Endothelial cell of umbilical vein (primary cell): ENCODE measurements at places on chromosomes 3 and 15. TPM values are rescaled to one million over a fixed set of nuclear protein-coding genes. Genes with fewer than 3 reads are reported as not detected.

DNA sequence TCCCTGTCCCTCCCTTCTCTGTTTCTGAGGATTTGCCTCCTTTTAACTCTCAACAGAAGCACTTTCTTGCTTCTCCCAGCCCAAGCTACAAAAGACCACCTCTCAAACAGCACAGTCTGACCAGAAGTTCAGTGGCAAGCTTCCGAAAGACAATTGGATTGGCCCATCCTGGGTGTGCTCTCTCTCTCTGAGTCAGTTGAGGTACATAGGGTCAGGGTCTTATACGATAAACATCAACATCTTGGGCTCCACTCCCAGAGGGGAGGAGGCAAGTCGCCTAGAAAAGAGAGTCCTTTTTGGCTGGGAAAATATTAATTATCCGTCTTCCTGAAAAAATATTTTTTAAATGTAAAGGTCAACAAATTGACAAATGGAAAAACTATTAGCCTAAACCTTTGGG, 155.8 kb downstream of the TMCO5A start:
- no peak for DNase-seq

GRCh38 chr3:14550181-14550580, 10.0 kb upstream of the GRIP2 start:
- DNase-seq, result no peak

Gene GOLGA8T
- polyA plus RNA-seq, result 0.04 TPM in 1 of 2 replicates, not detected in the other

Gene ALPK3
- polyA plus RNA-seq, result 18.4 and 18.7 TPM in 2 replicates

Gene EPHA3
- not detected in 2 replicates for polyA plus RNA-seq

Gene SI
- not detected in 2 replicates for polyA plus RNA-seq

Gene IGSF11
- polyA plus RNA-seq, result not detected in 2 replicates

Gene MYL3
- polyA plus RNA-seq, result not detected in 2 replicates

GRCh38 chr3:130582457-130583153, 65.6 kb downstream of the COL6A6 start:
- DNase-seq, result no peak

DNA sequence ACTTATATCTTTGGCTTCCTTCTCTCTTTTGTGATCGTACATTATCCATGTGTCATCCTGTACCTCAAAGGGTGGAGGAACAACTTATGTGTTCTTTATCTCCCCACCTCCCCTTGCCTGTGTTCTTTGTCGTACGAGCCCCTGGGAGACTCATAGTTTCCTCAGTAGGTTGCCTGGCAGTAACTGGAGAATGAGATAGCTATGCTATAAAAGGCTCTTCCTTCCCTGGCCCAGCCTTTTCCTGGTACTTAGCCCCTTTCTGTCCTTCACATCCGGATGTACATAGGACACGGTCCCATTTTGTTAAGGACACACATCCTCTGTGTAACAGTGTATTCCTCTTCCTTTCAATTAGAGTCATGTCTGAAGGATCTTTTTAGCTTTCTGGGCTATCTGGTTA, 32.1 kb downstream of the PLCL2 start:
- peak; percentile 57 for DNase-seq

Gene DUOXA2
- polyA plus RNA-seq, result not detected in 2 replicates

GRCh38 chr15:67307156-67307555, 52.6 kb downstream of the IQCH start:
- DNase-seq, result peak; percentile 3

DNA sequence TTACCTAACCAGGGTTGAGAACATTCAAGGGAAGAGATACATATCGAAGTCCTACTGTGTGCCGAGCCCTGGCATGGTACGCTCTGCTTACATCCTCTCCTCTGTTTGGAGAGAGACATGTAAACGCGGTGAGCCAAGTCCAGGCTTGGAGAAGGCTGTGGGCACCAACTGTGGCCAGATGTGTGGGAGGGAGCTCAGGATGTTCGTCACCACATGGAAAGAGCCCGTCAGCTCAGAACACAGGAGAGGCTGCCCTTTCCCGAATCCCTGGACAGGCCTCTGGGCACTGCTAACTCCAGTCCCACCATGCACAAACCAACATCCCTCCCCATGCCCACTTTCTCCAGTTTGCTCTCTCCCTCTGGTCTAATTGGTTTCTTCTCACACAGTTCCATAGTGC, 43.0 kb downstream of the MESD start:
- DNase-seq, result no peak

Gene SLC38A3
- 0.94 and 1.1 TPM in 2 replicates for polyA plus RNA-seq

Gene TRIM42
- polyA plus RNA-seq, result not detected in 2 replicates

DNA sequence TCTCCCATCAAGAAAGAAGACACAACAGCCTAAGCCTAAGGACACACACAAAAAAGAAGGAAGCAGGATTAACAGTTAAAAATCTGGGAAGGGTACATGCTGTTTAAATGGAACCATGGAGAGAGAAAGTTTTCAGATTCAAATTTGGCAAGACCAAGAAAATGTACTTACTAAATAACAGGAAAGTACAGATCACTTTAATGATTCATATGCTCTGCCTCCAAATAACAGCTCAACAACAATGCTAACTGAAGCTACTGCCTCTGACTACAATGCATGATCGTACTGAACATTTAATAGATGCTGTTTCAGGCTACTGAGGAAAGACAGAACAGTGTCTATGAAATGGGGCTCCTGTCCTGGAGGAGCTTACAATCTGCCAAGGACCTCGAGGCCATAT, 8.4 kb upstream of the NMB start:
- DNase-seq, result peak; percentile 40

Gene IQCF5
- not detected in 2 replicates for polyA plus RNA-seq

GRCh38 chr3:48429960-48430707, at the start of gene PLXNB1:
TSS of gene PLXNB1 (minus strand) at chr3:48430086. CDS start at chr3:48424611, 5,475 bp downstream.
- peak; percentile 14 for DNase-seq

GRCh38 chr15:100723315-100723801, 121.0 kb downstream of the ASB7 start:
- no peak for DNase-seq

DNA sequence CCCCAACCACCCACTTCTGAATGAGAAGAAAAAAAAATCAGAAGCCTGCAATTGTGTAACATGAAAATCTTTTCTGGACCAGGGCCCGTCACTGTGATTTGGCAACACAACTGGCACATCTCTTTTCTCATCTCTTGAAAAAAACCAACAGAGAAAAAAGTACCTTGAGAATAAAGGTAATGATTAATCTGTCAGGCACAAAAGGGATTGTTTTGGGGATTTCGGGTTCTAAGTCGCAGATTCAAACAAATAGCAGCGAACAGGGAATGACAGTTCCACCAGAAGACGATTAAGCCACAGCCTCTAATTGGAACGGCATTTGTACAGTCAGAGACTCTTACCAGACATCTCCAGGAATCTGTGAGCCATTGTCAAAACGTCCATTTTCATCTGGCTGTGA, at the start of gene AQP9:
TSS of gene AQP9 (plus strand) at position 276 of the 400 bp plus-strand sequence. CDS start 185 bp downstream, outside the sequence.
- no peak for DNase-seq

- DNase-seq, result no peak
These were observed 26.9 kb downstream of the MAP2K1 start for GRCh38 chr15:66413579-66413978.

GRCh38 chr3:38613426-38613825, 36.1 kb downstream of the SCN5A start:
- no peak for DNase-seq

- no peak for DNase-seq
These were observed 86.9 kb upstream of the BCL6 start for GRCh38 chr3:187832202-187832601.

Gene PODXL2
- polyA plus RNA-seq, result 5.5 and 8.1 TPM in 2 replicates

DNA sequence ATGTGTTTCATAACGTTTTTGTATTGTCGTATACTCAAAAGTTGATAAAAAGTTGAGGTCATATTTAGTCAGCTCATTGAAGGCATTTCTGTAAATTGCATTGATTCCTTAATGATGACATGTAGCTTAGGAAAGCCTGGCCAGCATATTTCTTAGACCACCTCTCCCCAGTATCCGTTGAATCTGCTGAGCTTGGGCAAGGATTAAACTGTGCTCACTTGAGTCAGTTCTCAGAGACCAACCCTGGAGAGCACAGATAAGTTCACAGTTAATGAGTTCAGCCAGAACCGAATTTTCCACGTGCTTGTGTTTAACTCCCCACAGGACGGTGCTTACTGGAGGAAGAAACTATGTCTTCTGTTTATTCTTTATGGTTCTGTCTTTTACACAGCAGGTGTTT, 132.7 kb downstream of the SLC25A26 start:
- no peak for DNase-seq

DNA sequence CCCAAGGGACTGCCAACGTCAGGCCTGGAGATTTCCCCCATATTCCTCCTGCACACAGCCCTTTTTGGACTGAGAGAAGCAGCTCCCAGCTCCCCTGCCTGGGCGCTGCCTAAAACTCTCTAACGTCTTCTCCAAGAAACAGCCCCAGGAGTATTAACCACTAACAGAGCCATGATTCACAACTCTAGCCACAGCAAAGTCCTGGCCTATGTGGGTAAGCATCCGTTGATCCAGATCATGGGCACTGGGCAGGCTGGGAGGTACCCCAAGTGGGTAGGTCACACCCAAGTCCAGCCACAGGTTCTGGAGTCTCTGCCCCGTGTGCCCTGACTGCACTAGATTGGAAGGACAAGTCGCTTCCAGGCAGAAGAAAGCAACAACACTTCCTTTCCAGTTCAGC, 31.9 kb downstream of the NBEAL2 start:
- DNase-seq, result no peak

DNA sequence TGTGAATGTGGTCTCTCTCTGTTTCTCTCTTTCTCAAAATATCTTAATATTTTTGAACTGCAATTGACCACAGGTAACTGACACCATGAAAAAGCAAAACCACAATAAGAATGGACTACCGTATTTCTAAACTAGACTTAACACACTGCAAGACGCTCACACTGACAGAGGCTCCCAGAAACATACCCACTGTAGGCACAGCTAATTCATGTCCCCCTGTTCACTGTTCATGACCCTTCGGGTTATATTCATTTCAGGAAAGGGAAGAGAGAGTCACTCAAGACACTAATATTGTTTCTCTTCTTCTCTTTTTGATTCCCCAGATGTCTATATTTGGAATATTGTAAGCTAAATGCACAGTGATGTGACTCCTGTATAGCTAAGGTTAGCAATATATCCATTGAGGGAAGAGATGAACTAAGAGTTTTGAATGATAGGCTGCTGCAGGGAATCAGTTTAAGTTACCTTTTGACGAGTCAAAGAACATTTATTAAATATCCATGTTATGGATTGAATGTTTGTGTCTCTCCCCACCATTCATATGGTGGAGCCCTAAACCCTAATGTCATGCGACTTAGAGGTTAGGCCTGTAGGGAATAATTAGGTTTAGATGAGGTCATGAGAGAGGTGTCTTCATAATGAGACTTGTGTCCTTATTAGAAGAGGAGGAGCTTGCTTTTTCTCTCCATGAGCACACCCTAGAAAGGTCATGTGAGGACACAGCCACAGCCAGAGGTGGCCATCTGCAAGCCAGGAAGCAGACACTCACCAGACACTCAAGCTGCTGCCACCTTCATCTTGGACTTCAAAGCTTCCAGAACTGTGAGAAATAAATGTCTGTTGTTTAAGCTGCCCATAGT, 216.6 kb upstream of the GRM7 start:
- no peak for DNase-seq

DNA sequence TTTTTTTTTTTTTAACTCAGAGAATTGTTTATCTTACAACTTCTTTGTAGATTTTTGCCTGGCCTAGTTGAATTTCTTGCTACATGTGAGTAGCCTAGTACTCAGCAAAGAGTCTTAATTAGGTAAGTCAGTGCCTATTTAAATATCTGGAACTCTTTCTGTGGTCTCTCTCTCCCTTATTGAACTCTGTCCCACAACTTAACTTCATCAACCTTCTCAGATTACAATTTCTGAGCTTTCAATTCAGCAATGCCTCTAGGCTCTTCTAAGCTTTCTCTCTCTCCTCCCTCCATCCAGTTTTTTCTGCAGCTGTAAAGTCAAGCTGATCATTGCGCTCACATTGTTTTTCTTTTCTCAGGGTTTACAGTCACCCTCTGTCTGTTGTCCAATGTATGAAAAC, 517.6 kb upstream of the ROBO1 start:
- DNase-seq, result no peak

DNA sequence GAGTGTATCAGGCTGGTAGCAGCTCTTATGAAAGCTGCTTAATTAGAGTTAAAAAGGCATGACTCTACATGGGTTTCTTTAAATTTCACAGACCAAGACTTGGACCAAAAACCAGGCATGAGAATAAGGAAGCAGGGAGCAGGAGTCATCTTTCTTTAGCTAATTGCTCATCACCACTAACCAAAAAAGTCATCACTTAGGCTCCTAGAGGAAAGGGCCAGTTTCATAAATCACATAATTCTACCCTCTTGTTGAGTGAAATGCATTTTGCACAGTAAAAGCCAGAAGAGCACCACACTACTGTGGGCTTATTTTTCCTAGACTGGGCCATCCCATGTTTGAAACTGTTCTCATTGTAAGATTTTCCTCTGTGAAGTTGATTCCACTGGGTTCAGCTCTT, 175.6 kb downstream of the GREM1 start:
- no peak for DNase-seq

Gene GOLGA8S
- polyA plus RNA-seq, result 0.02 and 0.04 TPM in 2 replicates

DNA sequence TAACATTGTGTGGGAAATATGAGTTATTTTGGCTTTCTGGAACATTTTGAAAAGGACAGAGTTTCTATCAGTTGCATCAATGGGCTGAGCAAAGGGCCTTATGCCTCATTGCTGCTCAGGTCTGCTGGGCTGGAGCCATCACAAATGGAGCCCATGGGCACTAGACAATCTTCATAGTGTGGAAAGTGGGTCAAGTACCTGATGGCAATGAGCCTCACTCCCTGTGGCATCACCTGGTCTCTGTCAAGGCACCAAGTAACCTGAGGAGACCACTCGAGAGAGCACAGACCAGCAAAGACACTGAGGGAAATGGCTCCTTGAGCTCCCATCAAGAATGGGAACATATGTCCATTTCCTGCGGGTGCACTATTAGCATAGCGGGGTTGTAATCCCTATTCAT, 96.7 kb upstream of the PPP2R3A start:
- no peak for DNase-seq

Gene ZBED2
- polyA plus RNA-seq, result not detected in 2 replicates

- peak; percentile 62 for DNase-seq
These were observed 535.1 kb downstream of the NLGN1 start for GRCh38 chr3:173932624-173933023.

Gene MGLL
- polyA plus RNA-seq, result 23.3 and 30.7 TPM in 2 replicates

Gene SLC28A1
- not detected in 2 replicates for polyA plus RNA-seq

Gene PAQR9
- polyA plus RNA-seq, result not detected in 2 replicates

- peak; percentile 65 for DNase-seq
These were observed 30.8 kb downstream of the LAMP3 start for GRCh38 chr3:183131735-183132134.

DNA sequence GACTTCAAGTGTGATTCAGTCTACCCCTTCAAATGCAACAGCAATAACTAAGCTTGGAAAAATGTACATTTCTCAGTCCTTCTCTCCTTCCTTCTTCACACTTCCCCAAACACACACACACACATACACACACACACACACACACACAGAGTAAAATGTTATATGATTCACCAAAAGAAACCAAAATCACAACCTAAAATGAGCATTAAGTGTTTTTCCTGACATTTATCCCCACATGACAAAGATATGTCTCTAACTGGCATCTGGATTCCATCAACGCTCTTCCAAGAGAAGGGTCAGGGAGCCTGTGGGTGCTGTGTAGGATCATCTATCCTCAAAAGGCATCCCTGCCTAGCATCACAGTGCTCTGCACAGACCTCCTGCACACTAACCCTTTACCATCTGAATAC, 21.0 kb downstream of the PDZRN3 start:
- no peak for DNase-seq
